ENCODE measurements at places on chromosomes 7 and 10.

GRCh38 chr7:1543826-1544177, 12.2 kb downstream of the TMEM184A start:
- DNase-seq, result no peak

- no peak for DNase-seq
These were observed 134.3 kb downstream of the HTR7 start for GRCh38 chr10:90723416-90724068.

GRCh38 chr7:135771961-135772638, 23.5 kb upstream of the FAM180A start:
- DNase-seq, result no peak

- peak; percentile 7 for DNase-seq
These were observed 83.4 kb downstream of the NEURL1 start for GRCh38 chr10:103576862-103577261.

- DNase-seq, result no peak
These were observed 2.7 kb upstream of the CHUK start for GRCh38 chr10:100232101-100232500.

GRCh38 chr10:116300542-116300941, 23.7 kb upstream of the CCDC172 start:
- no peak for DNase-seq

- no peak for DNase-seq
These were observed 51.8 kb upstream of the MRLN start for GRCh38 chr10:59805014-59805413.

GRCh38 chr7:105990141-105990540, 27.1 kb downstream of the CDHR3 start:
- DNase-seq, result no peak

- no peak for DNase-seq
These were observed 325.1 kb downstream of the GALNT17 start for GRCh38 chr7:71457021-71457420.

- no peak for DNase-seq
These were observed 253.7 kb upstream of the PITRM1 start for GRCh38 chr10:3426190-3426845.

- DNase-seq, result no peak
These were observed 133.4 kb downstream of the ABCA13 start for GRCh38 chr7:48304641-48305040.

GRCh38 chr10:8360814-8361509, 306.5 kb downstream of the GATA3 start:
- no peak for DNase-seq

- DNase-seq, result no peak
These were observed 1.1 kb upstream of the TRIP6 start for GRCh38 chr7:100865938-100866728.

DNA sequence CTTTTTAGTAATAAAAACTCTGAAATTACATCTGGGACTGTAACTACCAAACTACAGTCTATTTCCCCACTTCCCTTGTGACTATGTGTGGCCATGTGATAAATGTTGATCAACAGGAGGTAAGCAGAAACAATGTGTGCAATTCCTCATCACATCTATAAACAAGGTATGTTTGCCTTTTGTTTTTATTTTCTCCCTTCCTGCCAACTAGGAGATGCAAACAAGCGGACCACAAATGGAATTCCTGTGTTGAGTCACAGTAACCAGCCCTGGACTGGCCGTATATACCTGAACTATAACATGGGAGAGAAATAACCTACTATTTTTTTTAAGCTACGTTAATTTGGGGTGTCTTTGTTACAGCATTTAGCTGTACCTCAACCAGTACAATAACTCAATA, 52.5 kb downstream of the SCRN1 start:
- no peak for DNase-seq

GRCh38 chr7:86966916-86967315, 92.5 kb downstream of the ELAPOR2 start:
- no peak for DNase-seq

DNA sequence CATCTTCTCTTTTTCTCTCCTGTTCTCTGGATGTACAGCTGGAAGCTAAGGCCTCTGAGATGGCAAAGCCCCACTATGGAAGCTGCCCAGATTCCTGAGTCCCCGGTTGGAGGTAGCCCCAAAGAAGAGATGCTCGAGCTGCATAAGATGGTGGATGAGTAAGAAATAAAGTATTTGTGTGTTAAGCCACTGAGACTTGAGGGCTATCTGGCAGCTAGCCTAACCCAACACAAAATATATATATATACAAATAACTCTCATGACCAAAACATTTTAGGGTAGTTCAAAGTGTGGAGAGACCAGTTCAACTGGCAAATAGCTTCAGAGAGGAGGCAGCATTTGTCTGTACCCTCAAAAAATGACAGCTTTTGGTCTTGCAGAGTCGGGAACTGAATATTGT, 72.4 kb upstream of the PDE1C start:
- DNase-seq, result no peak

GRCh38 chr10:69334302-69335062, 56.2 kb downstream of the HK1 start:
- DNase-seq, result no peak

DNA sequence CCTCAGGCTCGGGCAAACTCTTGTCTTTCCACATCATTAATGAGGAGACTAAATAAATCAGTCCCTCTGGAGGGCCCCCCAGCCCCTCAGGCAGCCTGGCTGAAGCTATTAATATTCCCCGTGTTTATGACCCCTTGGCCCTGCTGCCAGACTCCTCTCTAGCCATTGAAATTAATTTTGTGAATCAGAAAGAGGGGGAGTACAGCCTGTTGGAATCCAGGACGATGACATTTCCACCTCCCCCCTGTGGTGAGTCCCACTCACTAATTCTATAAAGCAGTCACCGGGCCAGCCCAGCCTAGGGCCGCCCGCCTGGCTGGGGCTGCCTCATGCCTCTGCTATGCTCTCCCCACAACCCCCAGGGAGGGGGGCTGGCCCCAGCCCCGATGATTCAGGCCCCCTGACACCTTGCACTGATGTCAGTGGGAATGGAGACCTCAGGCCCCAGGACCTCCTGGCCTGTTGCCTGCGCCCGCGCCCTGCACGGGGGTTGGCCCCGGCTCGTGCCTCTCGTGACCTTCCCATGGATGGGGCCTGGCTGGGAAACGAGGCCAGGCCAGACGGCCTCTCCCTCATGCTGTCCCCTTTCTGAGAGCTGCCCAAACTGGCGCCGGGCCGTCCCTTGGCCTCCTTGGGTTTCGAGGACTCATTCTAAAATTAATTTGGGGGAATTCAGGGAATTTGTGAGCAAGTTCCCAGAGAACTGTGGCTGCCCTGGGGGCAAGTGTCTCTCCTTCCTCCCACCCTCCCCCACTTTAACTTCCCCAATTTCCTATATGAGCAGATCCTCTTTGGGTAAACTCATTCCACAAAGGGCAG, 34.0 kb downstream of the TMEM270 start:
- DNase-seq, result no peak

- DNase-seq, result no peak
These were observed 72.2 kb upstream of the ABLIM1 start for GRCh38 chr10:114730291-114730690.

Measured in NCI-H2081 treated with DMSO at 0.1 percent for 48 hours (cell line).